ENCODE measurements at places on chromosomes 16 and 17.

- no peak for DNase-seq
Measured at GRCh38 chr16:67438824-67439393, 8.0 kb downstream of the HSD11B2 start.

GRCh38 chr16:66474750-66475199 is 47.7 kb downstream of the BEAN1 start:
- peak; percentile 64 for DNase-seq

GRCh38 chr16:22181426-22181825 is 19.1 kb downstream of the SDR42E2 start:
- DNase-seq: no peak

- DNase-seq: no peak
Measured at GRCh38 chr17:1229900-1230501, 40.2 kb upstream of the BHLHA9 start.

- no peak for DNase-seq
Measured at GRCh38 chr16:22052980-22053379, 39.4 kb upstream of the VWA3A start.

GRCh38 chr16:46908540-46909372 is 24.6 kb downstream of the GPT2 start:
- DNase-seq: peak; percentile 45

- peak; percentile 35 for DNase-seq
Measured at GRCh38 chr17:80455336-80455710, 21.1 kb downstream of the NPTX1 start.

Data from CD4-positive, alpha-beta T cell treated with Interferon alpha-2 for 1 hour (primary cell).